ENCODE measurements at places on chromosomes 1 and 21. TPM values are rescaled to one million over a fixed set of nuclear protein-coding genes. Genes with fewer than 3 reads are reported as not detected.
A peak's percentile ranks its signal among the peaks of the same experiment; 100 is the strongest.

SMIM11 gene
- 3.9 TPM for total RNA-seq

DNA sequence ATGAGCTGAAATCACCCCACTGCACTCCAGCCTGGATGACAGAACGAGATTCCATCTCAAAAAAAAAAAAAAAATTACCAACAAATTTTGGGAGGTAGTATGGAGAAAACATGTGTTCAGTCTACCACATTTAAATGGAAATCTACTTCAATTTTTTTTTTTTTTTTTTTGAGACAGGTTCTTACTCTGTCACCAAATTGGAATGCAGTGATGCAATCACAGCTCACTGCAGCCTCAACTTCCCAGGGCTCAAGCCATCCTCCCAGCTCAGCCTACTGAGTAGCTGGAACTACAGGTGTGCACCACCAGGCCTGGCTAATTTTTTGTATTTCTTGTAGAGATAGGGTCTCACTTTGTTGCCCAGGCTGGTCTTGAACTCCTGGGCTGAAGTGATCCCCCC is 82.1 kb downstream of the GFI1 start:
- no peak for DNase-seq

HPCAL4 gene
- not detected for total RNA-seq

DNA sequence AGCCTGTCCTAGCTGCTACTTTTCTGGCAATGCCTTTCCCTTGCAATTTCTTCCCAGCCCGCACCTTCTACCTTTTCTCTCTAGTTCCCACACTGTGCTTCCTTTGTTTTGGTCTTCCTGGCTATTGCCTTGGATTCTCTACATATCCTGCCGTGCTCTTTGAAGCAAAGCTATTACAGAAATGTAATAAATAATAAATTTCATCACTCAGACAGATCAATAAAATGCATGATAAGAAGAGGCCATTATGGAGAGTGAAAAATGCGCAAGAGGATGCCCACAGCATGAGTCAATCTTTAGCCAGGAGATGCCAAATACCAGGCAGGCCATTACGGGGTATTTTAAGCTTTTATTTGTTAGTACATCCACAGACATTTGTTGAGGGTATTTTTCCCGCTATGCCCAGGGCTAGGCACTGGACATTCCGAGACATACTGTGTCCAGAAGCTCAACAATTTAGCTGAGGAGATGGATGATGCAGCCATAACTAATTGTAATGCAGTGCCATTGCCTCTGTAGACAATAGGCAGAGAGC is 163.6 kb downstream of the ST6GALNAC3 start:
- DNase-seq: no peak

GRCh38 chr21:45388611-45389296 is 16.2 kb upstream of the COL18A1 start:
- peak; percentile 49 for DNase-seq

GSTM1 gene
- total RNA-seq: not detected

DNA sequence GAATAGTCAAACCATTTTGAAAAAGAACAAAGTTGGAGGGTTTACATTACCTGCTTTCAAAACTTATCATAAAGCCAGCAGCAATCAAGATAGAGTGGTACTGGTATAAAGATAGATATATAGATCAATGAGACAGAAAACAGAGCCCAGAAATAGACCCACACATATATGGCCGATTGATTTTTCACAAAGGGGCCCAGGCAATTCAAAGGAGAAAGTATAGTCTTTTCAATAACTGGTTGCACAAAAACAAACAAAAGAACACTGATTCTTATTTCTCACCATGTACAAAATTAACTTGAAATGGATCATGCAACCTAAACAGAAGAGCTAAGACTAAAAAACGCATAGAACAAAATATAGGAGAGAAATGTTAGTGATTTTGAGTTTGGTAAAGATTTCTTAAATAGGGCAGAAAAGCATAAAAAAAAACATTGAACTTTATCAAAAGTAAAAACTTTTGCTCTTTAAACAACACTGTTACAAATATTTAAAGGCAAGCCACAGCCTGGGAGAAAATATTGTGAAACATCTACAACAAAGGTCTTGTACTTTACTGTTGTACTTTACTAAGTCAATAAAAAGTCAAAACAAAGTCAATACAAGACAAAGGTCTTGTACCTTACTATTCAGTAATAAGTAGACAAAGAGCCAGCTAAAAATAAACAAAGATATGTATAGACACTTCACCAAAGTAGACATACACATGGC is 50.2 kb downstream of the ST3GAL3 start:
- no peak for DNase-seq

DNA sequence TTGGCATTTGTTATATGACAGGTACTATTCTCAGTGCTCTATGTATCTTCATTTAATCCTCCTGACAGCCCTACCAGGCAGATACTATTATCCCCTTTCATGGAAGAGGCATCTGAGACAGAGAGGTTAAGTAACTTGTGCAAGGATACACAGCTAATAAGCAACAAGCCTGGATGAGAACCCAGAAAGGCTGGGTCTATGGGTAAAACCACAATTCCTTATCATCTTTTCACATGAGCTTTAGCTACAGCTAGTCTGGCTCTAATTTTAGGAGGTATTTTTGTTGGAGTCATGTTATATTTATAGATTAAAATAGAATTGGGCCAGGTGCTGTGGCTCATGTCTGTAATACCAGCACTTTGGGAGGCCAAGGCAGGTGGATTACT is 27.7 kb downstream of the DNTTIP2 start:
- DNase-seq: no peak

GRCh38 chr1:226457307-226457712 is 49.4 kb upstream of the PARP1 start:
- DNase-seq: no peak

DNA sequence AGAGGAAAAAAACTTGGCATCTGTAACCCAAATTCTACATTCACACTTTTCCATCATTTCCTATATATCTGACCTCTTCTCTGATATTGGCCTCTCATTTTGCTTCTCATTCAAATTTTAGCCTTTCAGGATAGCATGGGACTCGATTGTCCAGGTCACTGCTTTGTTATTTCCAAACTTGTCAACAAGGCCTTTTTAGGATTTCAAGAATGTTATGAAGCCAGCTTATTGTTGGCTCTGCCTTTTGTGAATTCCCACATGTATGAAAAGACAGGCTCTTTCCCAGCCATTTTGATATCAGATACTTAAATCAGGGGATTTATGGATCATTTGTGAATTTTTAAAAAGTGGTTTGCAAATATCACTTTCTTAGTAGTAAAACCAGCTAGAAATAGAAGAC is 663.5 kb downstream of the NCAM2 start:
- DNase-seq: no peak

JAM2 gene
- 13.3 TPM for total RNA-seq

GRCh38 chr1:8326265-8326664 is 8.4 kb downstream of the SLC45A1 start:
- no peak for DNase-seq

LRRC53 gene
- total RNA-seq: not detected

GUCA2A gene
- not detected for total RNA-seq

CD84 gene
- total RNA-seq: 17.1 TPM

- DNase-seq: no peak
Observed at GRCh38 chr1:14826172-14826636, 227.7 kb downstream of the KAZN start.

GRCh38 chr1:119372503-119373086 is 4.0 kb downstream of the HAO2 start:
- DNase-seq: no peak

DNA sequence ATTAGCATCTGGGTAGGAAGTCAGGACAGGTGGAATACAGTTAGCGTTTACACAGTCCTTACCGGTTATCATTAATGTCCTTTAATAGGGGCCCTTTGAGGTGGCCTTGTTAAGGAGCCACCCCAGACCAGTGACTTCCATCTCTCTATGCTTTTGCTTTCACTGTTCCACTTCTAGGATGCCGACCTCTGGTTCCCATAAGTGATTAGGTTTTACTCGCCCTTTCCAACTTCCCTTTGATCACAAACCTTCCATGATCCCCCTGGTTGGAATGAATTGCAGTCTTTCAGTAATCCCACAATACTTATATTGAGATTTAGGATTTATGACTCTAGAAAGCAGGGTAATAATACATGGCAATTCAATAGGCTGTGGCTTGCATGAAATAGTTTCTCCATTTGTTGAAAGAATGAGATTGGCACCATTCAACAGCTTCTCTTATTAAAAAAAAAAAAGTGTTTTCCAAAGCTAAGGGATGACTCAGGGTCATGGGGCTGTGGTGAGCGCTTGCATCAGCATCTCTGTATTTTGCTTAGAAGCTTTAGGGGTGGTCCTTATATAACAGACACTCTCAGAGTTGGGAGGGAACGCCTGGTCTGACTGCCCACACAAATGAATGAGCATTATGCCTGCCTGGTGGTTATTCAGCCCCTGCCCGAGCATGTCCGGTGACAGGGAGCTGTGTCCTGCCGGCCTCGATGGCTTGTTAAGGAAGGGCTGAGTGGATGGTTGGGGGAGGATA is 110.5 kb downstream of the CNIH3 start:
- no peak for DNase-seq

KRTAP13-2 gene
- total RNA-seq: not detected

- DNase-seq: peak; percentile 88
Observed at GRCh38 chr1:225962440-225962975, 21.5 kb upstream of the LEFTY2 start.

DNA sequence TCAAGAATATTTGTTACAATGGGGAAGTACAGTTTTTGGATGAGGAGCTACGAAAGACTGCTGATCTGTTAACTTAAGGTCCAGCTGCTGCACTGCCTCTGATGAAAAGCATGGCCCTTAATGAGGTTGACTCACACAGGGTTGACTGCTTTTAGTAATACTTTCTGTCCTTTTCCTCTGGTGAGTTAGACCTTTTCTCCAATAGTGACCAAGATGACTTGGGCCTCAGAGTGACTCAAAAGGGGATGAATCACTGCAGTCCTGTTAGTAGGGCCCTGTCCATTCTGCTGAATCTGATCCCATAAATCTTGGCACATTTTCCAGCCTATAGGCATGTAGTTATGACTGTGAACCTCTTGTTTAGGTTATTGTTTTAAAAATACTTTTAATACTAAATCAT is 2.7 kb downstream of the DISP1 start:
- no peak for DNase-seq

ETS2 gene
- total RNA-seq: 110 TPM

CASP9 gene
- total RNA-seq: 8.6 TPM

CLDN8 gene
- total RNA-seq: not detected

- peak; percentile 90 for DNase-seq
Observed at GRCh38 chr1:19643602-19644394, at the start of gene NBL1. Gene NBL1, plus strand, starts transcription at chr1:19644311. Its CDS starts 10,720 bp downstream, at chr1:19655031.

DNA sequence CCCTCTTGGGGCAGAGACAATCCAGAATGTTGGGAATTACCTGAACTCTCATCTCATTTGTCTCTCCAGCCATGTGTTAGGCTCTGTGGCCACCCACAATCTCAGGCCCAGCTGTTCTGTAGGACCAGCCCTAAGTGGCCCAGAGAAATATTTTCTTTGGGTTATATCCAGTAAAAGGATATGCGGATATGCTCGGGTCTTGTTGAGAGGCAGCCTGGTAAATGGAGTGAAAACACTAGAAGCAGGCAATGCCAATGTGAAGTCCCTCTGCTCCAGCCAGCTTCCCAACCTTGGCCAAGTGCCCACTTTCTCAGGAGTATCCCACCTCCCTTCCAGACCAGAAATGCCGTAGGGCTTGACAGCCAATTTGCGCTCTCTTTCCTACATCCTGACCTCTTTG is 192.2 kb downstream of the ST6GALNAC3 start:
- DNase-seq: no peak

- DNase-seq: no peak
Observed at GRCh38 chr1:18211764-18212163, 104.2 kb downstream of the IGSF21 start.

DNA sequence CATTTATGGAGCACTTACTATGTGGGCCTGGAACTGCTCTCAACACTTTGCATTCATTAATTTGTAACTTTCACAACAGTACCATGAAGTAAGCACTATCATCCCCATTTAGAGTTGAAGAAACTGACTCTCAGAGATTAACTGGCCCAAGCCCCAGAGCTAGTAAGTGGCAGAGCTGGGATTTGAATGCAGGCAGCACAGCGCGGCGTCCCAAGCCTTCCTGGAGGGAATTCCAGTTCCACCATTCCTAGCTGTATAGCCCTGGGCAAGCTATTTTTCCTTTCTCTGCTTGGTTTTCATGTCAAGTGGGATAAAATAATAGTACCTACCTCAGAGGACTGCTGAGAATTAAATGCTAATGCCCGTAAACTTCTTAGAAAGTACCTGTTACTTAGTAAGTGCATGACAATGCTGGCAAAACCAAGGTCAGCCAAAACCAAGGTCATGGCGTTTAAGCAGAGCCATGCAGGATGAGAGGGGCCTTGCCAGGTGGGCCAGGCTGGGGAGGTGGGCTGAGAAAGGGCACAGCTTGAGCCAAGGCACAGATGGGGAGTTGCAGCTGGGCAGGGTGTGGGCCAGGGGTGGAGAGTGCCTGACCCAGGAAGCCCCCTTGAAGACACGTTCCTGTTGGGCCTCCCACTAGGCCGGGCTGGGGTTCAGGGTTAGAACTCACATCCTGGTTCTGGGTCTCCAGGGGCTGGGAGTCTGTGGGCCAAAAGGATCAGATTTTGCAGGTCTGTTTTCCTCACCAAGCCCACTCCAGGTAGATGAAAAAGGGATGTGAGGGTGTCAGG is 4.6 kb upstream of the KNCN start:
- no peak for DNase-seq

DNA sequence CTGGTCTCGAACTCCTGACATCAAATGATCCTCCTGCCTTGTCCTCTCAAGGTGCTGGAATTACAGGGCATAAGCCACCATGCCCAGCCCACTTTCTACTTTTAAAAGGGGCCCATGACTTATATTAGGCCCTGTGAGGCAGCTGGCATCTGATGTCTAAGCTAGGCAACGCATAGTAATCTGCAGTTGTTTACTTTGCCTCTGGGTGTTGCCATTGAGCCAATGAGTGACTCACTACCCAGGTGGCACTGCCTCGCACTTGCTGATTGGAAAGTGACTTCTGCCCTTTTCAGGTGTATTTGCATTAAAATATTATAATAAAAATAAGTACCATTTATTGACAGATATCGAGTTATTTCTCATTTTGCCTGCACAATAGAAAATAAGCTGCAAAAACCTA is 84.9 kb downstream of the KIF14 start:
- DNase-seq: no peak

THEMIS2 gene
- 64.9 TPM for total RNA-seq

FNDC5 gene
- total RNA-seq: 0.96 TPM
